ENCODE measurements at places on chromosomes 11 and 22. TPM values are rescaled to one million over a fixed set of nuclear protein-coding genes. Genes with fewer than 3 reads are reported as not detected.

GRCh38 chr11:100619484-100619883 is 67.6 kb upstream of the ARHGAP42 start:
- no peak for DNase-seq

DNA sequence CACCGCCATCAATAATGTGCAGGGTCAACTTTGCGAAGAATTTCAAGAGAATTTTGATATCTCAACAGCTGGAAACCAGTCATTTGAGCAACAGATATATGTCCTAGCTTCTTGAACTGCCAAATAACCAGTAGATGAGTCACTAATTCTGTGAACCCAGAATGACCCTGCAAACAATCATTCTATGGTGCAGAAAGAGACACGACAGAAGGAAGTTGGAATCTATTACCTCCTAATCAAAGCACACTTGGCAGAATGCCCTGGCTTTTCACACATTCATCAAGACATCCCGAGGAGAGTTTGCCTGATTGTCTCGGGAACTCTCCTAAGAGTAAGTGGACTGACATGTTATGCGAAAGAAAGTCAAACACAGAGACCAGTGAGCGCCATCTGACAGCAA is 621.1 kb downstream of the OPCML start:
- no peak for DNase-seq

- peak; percentile 34 for DNase-seq
Observed at GRCh38 chr11:3808861-3809623, 682 bp downstream of the PGAP2 start.

DLG2 gene
- 23.3 TPM for total RNA-seq

IL10RA gene
- total RNA-seq = 59.2 TPM

DNA sequence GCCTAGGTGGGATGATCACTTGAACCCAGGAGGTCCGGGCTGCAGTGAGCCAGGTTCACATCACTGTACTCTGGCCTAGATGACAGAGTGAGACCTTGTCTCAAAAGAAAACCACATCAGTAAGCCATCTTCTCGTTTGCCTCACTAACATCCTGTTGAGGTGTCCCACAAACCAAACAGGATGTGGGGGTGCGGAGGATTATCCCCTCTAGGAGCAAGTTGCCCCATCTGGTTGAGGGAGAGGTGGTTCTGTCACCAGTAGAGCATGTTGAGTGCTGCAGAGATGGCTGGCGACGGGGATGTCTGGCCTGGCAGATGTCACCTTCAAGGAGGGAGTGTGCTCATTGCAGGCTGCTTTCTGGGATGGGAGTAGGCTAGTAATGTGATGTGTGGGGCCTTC is 72.4 kb downstream of the ZNRF3 start:
- no peak for DNase-seq

- no peak for DNase-seq
Observed at GRCh38 chr11:77424644-77425043, 49.2 kb downstream of the PAK1 start.

ATG16L2 gene
- total RNA-seq = 74.8 TPM

DNA sequence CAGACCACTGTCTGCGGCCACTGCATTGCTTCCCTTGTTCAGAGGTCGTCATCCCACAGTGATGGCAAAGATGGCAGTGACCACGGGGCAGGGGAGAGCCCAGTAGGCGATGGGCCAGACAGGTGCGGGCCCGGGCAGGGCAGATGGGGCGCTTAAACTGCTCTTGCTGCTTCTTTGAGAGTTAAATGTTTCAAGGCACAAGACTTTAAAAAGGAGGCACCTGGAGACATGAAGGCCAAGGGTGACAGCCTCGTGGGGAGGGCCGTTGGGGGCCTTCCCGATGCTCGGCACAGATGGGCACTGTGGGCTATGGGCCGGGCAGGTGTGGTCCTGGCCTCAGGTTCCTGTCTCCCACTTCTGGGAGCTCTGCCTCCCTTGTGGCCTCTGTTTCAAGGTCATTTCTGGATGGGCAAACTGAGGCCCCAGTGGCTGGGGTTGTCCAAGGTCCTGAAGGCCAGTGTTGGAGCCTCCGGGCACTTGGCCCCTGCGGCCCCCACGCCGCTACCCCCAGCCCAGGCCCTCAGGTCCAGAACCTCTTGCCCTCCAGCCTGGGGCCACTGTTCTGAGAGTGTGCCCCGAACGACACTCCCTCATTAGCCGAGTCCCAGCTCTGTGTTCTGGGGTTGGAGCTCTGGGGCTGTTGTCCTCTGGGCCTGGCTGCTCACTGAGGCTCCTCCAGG is 16.9 kb upstream of the CCDC188 start:
- no peak for DNase-seq

OR2AG2 gene
- total RNA-seq = 0.10 TPM

- no peak for DNase-seq
Observed at GRCh38 chr22:30562366-30562765, 12.1 kb downstream of the GAL3ST1 start.

DNA sequence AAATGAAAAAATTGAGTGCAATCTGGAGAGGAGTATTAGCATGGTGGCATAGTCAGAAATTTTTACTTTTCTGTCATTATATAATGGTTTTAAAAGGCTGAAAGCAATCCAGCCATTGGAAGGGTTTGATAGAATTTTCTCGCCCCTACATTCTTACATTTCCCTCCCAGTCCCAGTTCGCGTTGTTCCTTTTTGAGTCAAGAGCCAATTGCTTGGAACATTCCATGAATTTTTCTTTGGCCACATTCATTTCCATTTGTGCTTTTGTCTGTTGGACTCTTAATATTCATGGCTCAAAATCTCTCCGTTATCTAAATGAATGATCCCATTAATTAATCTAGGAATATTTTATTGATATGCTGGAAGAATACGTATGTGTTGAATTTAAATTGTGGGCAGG is 66.0 kb downstream of the GRK3 start:
- no peak for DNase-seq

DNA sequence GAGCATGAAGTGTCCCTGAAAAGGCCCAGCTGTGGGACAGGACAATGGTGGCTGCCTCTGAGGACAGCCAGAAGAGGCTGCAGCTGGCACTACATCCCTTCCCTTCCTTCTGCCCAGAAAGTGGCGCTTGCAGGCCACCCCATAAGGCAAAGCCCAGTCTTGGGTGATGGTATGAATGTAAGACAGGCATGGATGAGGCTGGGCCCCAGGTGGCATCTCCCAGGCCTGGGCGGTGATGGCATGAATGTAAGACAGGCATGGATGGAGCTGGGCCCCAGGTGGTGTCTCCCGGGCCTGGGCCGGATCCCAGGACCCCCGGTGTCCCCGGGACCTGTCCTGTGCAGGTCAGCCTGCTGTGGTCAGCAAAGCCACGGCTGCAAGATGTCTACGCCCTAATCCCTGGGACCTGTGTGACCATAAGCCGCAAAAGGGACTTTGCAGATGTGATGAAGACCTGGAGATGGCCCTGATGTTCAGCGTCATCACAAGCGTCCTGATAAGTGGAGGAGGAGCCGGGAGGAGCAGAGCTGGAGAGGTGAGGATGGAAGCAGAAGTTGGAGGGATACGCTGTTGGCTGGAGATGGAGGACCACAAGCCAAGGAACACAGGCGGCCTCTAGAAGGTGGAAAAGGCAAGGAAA is 181.1 kb downstream of the CTTN start:
- no peak for DNase-seq

OR5W2 gene
- total RNA-seq = not detected

DNA sequence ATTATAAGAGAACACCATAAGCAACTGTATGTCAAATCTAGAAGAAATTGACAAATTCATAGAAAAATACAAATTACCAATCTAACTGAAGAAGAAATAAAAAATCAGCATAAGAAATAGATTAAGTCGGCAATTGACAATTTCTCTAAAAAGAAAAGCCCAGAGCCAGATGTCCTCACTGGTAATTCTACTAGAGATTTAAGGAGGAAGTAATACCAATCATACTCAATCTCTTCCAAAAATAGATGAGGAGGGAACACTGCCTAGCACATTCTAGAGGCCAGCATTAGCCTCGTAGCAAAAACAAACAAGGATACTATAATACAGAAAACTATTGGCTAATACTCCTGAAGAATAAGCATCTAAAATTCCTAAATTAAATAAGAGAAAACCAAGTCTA is 40.4 kb upstream of the IGLL5 start:
- DNase-seq = no peak

TMEM121B gene
- total RNA-seq = 0.68 TPM

CNGA4 gene
- total RNA-seq = 0.33 TPM

- no peak for DNase-seq
Observed at GRCh38 chr11:126436209-126436755, 80.8 kb downstream of the ST3GAL4 start.

MS4A6E gene
- total RNA-seq = not detected

DNA sequence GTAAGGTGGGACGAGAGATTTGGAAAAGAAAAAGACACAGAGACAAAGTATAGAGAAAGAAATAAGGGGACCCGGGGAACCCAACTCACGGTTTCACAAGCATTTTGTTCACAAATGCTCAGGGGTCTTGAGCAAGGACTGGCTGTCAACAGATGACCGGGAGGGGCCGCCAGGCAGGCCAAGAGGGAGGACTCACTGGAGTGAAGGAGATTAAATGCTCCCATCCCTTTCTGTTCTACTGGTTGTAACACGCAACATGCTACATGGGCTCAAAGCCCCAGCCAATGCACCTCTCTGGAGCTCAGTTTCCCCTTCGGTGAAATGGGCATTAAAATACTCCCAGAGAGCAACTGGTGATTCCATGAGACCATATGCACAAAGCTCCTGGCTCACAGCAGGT is 13.4 kb downstream of the SHANK2 start:
- no peak for DNase-seq

DNA sequence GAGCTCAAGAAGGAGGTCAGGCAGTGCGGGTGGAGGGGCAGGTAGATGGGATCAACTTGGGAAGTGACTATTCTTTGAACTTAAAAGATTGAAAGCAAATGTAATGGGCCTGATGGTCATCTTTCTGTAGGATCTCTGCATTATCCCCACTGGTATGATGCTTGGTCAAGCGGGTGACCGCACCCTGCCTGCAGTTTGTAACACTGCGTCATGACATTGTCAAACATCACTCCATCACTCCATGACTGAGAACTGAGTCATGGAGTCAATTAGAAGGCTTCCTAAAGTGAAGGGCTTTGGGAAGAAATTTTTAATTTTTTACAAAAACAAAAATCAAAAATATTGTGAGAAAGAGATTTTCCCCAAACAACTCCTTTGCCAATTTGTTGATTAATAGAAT is 62.4 kb upstream of the BMAL1 start:
- no peak for DNase-seq

GRCh38 chr11:64858467-64859263 is 14.2 kb upstream of the CDC42BPG start:
- no peak for DNase-seq

P2RX3 gene
- total RNA-seq = not detected

OR51B5 gene
- total RNA-seq = 0.71 TPM

DNA sequence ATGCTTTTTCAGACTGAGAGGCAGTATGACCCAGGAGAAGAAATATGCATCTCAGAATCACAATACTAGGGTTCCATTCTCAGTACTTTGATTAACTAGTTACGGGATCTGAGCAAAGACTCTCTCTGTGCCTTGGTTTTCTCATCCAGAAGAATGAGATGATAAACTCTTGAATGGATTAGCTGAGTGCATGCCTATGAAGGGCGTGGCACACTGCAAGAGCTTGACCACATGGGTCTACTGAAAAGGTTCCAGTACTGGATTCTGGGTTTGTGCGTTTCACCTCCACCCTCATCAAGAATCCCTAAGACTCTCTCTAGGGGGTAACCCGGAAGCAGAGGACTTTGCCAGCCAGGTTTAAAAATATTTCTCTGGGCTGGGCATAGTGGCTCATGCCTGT is 25.6 kb downstream of the PGA5 start:
- DNase-seq = no peak

DNA sequence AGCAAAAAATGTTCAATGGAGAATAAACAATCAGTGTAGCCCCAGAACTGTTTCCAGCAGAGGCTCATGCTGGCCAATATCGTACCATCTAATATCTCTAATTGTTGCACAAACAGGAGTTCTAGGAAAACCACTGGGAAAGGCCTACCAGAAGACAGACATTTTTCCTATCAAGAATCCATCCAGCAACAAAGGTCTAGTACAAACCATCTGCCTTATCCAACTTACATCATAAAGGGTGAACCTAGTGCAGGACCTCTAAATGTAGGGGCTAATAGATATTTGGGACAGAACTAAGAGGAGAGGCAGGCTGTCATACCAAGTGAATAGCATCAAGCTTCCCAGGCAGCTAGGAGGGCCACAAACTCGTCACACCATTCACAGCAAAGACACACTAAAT is 18.7 kb downstream of the PAX6 start:
- no peak for DNase-seq

DNA sequence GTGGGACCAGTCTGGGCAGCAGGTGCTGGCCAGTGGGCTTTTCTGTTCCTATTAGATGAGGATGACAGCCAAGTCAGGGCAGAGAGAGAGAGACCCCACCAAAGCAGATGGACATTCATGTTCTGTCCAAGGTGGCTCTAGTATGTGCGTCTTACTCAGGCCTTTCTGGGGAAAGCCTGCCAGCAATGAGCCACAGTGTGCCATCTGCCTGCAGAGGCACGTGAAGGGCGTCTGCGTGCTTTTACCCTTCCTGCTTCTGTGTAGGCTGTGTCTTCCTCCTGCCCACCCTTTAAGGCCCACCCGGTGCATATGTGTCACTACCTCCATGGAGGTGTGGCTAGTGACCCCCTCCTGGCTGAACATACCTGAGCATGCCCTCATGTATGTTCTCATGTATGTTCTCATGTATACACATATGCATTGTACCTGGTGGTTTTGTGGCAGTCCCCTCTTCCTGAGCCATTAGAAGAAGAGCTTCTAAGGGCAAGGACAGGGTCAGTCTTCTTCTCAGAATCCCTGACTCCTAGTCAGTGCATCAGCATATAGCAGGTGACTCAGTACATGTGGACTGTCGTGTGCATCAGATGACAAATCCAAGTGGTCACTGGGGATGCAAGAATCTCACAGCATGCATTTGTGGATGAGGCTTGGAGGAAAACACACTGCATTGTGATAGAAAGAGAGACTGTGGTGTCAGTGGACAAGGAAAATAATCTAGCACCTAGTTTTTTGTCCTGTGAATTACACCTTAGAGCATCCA is 90.4 kb upstream of the YWHAH start:
- no peak for DNase-seq

TRIM51G gene
- not detected for total RNA-seq

DNA sequence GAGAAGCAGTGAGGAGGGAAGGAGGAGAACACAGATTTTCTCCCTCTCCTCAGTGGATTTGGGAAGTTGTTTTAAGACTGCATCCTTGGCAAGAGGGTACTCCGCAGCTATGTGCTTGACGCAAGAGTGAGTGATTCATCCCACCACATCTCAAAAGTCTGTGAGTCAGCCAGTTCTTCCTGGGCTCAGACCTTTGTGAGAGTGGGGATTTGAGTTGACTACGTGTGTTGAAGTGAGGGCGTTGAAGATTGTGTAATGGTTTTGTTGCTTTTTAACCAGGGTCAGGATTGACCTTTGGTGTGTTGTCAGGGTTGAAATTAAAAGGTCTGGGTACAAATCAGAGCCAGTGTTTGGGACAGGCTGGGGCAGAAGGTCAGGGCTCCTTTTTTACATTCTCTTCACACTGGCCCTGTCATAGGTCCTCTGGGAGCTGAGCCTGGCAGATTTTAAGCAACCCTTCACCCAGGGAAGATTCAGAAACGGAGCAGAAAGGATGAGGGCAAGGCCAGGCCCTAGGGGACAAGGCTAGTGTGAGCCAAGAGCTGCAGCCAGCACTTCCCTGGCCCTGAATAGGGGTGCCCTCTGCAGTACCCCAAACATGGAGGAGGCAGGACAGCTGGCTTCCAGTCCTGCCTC is 4.2 kb upstream of the C11orf86 start:
- DNase-seq = peak; percentile 78

CRYBB3 gene
- 0.97 TPM for total RNA-seq

- DNase-seq = no peak
Observed at GRCh38 chr11:77117492-77117891, 10.6 kb upstream of the MYO7A start.

All from aorta (tissue), 5 donors.